KBM-7 (cell line): ENCODE measurements at places on chromosomes 3 and 15.
A peak's percentile ranks its signal among the peaks of the same experiment; 100 is the strongest.

GRCh38 chr3:187072511-187072910 lies 66.8 kb downstream of the RPL39L start:
- no peak for DNase-seq

DNA sequence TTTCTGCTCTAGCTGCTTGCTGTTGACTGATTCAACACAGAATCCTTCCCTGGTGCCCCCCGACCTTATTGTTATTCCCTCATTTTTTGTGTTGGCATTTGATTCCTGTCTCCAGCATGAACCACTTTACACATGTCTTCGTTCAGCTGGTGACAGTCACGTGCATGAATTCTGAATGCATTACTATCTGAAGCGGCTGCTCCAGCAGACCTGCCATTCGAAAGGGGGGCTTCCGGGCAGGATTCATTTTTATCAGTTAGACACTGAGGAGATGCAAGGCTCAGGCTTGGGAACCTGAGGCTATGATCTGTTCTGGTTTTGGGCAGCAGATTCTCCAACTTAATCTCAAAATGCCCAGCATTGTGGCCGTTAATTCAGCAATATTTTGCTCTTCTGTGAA lies 336.2 kb downstream of the EPHB1 start:
- DNase-seq, result no peak

DNA sequence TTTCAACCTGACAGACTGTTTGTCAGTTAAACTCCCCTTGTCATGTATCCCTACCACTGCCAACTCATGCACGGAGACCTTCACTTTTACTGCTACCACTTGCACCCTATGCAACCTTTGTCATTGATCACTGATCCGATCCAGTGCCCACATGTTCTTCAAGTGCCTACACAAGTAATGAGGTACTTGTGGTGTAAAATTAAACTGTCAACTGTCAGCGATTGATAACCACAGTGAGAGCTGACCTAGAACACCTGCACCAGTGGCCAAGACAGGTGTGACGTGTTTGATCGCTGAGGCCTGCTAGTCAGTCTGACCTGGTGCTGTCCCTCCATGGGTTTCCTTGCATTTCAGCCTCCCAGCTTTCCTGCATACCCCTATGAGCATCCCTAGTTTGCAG lies 55.6 kb downstream of the MECOM start:
- DNase-seq, result no peak

DNA sequence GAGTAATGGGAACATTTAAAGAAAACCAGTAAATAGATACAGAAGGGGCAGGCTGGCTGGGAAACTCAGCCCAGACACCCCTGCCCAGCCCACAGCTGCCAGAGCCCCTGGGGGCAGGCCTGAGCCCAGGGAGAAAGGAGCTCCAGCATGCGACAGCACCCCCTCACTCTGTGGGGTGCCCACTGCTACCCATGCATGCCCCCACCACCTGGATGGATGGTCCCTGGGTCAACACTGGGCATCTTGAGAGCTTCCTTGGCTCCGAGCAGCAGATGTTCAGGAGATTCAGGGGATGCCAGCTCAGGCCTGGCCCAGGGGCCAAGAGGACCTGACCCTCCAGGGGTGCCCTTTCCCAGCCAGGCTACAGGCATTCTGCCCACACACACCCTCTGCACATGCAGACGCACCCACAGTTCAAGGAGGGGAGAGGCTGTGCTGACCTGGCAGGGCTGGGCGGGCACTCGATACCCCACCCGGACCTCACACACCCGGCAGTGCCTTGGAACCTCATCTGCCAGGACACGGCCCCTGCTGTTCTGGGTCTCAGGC lies 31.5 kb downstream of the PTH1R start:
- DNase-seq, result no peak

DNA sequence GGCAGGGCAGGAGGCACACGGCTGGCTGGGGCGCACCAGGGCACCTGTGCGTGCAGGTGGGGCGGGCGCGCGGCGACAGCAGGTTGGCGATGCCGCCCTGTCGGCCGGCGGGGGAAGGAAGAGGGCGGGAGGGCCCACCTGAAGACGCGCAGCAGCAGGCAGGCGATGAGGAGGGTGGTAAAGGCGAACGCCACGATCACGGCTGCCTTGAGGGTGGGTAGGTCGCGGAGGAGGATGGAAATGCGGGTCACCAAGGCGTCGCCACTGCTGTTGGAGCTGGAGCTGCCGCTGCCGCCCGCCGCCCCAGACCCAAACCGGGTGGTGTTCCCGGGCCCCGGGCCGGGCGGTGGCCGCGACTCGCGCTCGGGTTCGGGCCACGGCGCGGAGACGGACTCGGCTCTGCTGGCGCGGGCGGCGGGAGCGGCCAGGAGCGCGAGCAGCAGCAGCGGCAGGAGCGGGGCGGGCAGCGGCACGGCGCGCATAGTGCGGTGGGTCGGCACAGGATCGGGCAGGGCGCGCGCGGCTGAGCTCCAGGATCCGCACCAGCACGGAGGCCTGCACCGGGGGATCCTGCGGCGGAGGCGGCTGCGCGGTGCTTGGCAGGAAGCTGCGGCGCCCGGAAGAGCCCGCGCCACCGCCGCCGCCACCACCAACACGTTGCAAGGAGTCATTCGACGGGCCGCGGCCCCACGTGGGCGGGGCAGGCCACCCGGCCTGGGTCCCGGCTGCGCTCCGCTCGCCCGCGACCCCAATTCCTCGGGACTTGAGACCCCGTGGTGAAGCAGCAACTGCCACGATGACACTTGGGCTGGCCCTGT lies at the start of gene FAM174B:
FAM174B (minus strand) TSS at position 598 of the 818 bp plus-strand sequence.
- DNase-seq, result peak; percentile 46

- DNase-seq, result no peak
These were observed 31.1 kb downstream of the RBM15B start for GRCh38 chr3:51422211-51422610.

GRCh38 chr15:93239591-93239990 lies 150.6 kb upstream of the RGMA start:
- no peak for DNase-seq

DNA sequence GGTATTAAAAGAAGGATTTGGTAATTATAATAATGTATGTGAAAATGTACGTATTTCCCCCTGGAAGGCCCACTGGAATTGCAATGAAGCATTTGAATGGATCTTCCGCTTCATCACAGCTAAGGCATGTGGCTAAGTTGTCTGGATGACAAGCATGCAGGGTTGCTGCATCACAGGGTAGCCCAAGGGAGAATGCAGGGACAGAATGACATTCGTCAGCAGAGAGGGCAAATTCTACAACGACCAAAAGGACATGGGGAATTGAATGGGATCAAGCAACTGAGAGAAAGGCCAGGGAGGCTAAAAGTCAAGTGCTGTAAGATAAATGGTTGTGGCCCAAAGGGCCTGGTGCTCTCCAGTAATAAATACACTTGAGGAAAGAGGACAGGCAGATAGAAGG lies 95.4 kb downstream of the ISL2 start:
- no peak for DNase-seq

DNA sequence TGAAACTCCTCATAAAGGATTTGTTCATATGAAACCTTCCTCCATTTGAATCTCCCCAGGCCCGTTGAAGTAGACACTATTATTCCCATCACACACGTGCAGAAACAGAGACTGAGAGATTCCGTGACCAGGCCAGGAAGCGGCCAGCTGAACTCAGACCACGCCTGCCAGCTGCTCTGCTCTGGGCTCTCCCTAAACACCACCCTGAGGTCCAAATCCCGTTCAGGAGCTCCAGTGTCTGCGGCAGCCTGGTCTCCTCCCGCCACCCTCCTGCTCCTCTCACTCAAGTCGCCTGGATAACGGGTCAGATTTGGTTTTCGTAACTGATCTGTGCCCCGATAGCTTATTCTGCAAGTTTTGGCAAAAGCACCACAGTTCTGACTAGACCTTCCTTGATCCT lies 53.6 kb upstream of the SNRPA1 start:
- no peak for DNase-seq

DNA sequence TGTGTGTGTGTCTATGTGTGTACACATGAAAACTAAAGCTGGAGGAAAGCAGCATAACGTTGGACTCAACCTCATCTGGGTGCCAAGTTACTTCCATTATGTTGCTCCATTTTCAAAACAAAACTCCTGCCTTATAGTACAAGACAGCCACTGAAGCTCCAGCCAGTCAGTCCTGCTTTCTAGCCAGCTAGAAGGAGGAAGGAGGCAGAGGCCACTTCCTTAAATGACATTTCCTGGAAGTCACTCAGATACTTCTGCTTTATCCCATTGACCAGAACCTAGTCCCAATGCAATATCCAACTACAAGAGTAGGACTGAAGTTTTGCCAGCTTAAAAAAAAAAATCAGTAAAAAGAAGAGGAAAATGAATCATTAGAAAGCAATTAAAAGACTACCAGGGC lies 31.7 kb downstream of the CADPS start:
- DNase-seq, result no peak

DNA sequence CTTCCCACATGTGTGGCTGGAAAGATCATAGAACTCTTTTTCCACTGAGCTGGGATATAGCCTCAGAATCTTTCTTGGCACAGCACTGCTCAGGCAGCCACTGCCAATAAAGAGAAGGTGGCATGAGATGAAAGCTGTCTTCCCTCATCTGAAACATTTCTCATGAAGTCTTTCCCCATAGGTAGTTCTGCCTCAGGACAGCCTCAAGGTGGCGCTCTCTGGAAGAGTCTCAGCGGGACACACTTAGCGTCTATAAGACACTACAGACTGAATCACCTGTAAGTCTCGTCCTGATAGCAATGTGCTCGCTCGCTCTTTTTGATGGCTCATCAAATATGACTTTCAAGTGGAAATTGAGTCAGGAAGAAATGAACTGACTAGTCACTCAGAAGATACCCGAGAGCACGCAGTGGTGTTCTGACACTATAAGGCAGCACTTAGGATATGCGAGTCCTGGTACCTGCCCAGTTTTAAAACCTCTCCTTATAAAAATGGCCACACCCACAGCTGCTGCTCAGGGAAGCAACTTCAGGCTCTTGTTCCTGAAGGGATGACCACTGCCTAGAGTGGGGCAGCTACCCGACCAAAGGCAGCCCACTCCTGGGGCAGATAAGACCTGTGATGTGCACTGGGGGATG lies 269.5 kb downstream of the SUCLG2 start:
- peak; percentile 63 for DNase-seq

DNA sequence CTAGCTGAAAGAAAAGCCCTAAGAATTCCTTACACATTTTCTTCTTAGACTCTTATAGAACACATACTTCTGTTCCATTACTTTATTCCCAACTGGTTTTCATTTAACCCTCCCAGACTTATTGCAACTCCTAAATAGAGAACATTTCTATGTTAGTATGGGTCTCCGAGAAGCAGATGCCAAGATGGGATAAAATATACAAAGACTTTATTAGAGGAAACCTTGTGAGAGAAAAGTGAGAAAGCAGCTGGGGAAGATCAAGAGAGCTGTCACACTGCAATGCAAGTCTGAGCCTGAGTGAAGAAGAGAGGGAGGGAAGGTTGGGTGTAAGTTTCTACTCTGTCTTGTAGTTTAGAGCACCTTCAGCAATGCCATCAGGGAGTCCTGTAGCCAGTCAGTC lies 979.3 kb downstream of the IGSF11 start:
- DNase-seq, result no peak

DNA sequence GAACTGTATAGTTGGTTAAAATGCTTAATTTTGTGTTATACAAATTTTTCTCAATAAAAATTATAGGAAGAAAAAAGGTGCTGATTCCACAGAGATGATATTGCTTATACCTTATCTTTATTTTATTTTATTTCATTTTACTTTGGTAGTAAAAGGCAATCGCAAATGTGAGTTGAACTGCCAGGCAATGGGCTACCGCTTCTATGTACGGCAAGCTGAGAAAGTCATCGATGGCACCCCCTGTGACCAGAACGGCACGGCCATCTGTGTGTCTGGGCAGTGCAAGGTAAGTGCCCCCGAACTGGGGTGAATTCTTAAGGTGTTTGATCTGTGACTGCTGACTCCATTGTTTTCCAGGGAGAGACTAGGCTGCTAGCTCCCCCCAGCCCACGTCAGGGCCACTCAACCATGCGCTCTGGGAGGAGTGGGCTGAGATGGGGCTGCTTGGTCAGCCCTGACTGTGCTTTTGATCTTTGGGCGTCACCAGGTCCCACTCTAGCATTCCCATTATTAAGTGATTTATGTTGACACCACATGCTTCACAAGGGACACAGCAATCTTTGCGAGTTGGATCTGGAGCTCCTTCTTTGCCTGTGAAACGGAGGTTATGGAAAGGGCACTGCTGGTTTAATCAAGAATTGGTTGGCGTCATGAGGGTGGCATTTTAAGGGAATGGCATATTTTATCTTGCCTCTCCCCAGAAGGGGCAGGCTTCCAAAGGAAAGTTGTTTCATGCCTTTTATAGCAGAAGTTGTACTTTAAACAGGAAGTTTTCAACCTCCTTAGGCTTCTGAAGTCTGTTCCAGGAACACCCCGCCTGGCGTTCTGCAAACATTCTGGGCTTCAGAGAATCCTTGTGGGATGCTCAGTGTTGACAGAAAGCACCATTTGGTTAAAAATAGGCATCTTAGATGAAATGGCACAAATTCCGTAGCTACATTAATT lies 296.5 kb downstream of the THSD4 start:
- DNase-seq, result no peak

- DNase-seq, result no peak
These were observed 24.5 kb upstream of the IDH2 start for GRCh38 chr15:90126596-90127435.

GRCh38 chr3:109888026-109888425 lies 550.7 kb upstream of the DPPA4 start:
- DNase-seq, result no peak

GRCh38 chr15:49492151-49492550 lies 69.1 kb downstream of the FGF7 start:
- no peak for DNase-seq

GRCh38 chr15:72110355-72110754 lies 7.6 kb downstream of the MYO9A start:
- no peak for DNase-seq

GRCh38 chr3:106013971-106014370 lies 145.2 kb upstream of the CBLB start:
- DNase-seq, result no peak

DNA sequence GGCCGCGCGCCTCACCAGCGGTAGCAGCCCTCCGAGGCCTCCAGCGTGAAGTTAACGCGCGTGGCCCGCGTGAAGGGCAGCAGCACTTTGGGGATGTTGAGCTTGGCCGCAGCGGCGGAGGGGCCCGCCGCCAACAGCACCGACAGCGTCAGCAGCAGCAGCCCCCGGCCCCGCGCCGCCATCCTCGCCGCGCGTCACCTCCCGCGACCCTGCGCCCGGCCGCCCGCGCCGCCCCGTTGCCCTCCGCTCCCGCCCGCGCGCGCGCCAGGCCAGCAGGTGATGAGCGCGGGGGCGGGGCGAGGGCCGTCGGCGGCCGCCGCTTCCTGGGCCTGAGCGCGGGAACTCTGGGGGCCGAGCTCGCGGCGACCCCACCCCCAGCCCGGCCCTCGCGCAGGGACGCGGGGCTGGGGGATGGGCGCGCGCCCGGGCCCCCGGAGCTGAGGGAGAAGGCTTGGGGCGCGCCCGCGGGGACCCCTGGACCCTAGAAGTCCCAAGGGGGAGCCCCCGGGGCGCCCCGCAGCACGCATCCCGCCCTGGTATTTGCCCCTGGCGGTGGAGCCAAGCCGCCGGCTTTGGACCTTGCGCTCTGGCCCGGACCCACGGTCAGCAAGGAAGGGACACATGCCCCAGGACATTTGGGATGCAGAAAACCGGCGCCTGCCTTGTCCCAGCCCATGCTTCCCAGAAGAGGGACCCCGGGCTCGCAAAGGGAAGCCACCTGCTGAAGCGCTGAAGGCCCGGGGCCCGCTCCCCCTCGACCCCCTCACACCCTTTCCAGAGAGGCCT lies at the start of gene NUP210:
NUP210 (minus strand) TSS at position 278 of the 786 bp plus-strand sequence; CDS start at position 182, 96 bp downstream.
- DNase-seq, result peak; percentile 36

GRCh38 chr3:195755391-195755790 lies 34.6 kb downstream of the MUC20 start:
- DNase-seq, result no peak

- DNase-seq, result no peak
These were observed 275.4 kb downstream of the TIGIT start for GRCh38 chr3:114569186-114569585.

- no peak for DNase-seq
These were observed 157.2 kb downstream of the PTPRG start for GRCh38 chr3:61718565-61718964.
